ENCODE measurements at places on chromosomes 7 and 10.

DNA sequence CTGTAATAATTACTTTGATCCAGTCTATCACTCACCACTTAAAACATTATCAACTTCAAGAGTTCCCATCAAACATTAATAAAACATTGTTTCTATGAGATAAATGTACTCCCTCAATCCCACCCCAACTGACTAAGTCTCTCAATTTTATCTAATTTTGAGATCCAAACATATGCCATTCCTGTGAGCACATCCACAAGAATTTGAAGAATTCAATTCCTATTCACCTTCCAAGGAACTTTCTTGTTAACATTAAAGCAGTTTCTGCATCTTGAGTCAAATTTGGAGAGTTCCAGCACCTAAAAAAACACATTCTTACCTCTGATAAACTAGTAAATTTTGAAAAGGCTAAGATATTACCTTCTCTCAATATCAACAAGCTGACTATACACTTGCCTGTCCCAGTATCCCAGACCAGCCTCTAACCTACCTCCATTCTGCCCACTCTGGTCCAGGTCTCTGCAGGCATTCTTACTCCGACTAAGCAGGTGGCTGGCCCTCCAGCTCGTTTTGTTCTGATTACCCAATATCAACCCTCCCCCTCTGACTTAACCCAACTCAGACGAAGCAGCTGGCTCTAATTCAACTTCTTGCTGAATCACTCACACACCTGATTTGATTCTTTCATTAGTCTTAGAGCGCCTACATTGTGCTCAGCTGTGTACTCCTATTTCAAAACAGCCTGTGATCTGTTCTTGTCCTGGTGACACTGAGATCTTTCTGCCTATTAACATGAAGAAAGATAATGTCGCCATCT, 275.2 kb downstream of the IPMK start:
- DNase-seq: no peak

- DNase-seq: no peak
Observed at GRCh38 chr10:63114031-63114814, 18.9 kb upstream of the NRBF2 start.

DNA sequence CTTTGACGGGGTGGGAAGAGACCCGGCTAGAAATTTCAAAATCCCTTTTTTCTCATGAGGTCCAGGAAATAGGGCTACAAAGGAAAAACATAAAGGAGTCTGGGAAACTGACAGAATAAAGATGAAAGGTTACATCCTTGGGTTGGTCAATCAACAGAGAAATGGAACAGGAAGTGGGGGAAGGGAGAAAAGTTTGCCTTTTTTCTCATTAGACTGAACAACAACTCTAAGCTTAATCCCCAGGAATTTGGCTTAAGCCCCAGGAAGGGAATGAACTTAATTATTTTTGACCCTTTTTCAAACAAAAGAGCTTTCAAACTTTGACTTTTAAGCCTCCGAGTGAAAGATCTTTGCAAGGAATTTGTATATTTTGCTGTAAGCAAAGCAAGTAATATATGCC, 32.7 kb downstream of the LGI1 start:
- DNase-seq: no peak

DNA sequence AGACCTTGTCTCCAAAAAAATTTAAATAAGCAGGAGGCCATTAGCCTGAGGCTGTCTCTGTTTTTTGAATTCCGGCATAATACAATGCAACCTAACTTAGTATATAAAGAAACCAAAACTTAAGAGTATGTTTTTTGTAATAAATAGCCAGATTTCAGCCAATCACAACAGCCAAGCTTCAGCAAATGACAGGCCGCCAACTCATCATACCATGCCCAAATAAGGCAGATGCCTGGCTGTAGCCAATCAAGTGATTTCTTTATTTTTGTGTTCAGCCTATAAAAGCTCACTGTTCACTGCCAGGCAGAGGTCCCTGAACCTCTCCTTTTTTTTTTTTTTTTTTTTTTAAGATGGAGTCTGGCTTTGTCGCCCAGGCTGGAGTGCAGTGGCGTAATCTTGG, 12.7 kb upstream of the PURB start:
- no peak for DNase-seq

- peak; percentile 37 for DNase-seq
Observed at GRCh38 chr7:135925210-135925609, 51.9 kb downstream of the MTPN start.

- DNase-seq: no peak
Observed at GRCh38 chr7:28754027-28754426, 204.1 kb downstream of the TRIL start.

- DNase-seq: no peak
Observed at GRCh38 chr7:1021366-1021765, 23.0 kb upstream of the GPR146 start.

- no peak for DNase-seq
Observed at GRCh38 chr7:126799541-126799940, 453.2 kb downstream of the GRM8 start.

DNA sequence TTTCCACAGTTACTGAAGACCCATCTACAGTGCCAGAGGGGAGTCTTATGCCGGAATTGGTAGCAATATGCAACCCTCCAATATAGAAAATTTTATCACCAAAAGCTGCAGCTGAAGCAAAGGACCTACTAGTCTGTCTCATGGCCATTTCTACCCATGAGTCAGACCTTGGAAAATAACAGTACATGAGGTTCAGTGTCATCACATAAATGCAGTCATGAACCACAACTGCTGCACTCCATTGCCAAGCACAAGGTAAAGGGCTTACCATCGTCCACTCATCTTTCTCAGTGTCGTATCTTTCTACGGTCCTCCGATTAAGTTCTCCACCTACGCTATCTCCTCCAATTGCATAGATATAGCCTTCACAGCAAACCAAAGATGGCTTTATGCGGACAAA, 21.8 kb downstream of the KBTBD2 start:
- DNase-seq: no peak

GRCh38 chr10:21314906-21315644, 210.4 kb downstream of the SKIDA1 start:
- DNase-seq: no peak

DNA sequence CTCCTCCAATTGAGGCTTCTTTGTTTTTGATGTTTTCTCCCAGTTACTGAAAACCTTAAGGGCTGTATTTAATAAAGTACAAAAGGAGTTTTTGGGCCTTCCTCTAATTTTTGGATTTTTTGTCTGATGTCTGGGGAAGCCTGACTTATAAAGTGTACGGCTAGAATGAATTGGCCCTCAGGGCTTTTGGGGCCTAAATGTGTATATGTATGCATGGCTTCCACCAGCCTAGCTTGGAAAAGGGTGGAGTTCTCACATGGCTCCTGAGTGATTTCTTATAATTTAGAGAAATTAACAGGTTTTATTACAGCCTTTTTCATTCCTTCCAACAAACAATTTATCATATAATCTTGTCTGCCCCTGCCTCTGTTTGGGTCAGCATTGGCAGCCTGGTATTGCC, 10.4 kb upstream of the TBATA start:
- no peak for DNase-seq

- DNase-seq: no peak
Observed at GRCh38 chr10:119495021-119495505, 47.5 kb downstream of the RGS10 start.

DNA sequence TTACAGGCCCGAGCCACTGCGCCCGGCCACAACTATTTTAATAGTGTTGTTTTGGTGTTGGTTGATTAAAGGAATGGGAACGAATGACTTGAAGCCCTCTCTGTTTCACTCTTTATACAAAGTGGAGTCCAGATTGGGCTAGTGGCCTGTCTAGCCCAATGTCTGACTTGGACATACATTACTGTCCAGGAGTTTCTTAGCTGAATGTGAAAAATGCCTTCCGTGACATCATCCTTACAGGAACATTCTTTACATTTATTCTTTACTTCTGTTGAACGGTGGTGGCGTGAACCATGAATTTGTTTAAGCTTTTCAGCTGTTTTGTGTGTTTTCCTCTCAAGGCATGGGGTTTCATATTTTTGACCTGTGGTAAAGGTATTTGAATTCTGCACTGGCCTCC, 67.9 kb downstream of the DAGLB start:
- no peak for DNase-seq

GRCh38 chr7:63093481-63093880, 905.2 kb upstream of the ZNF722 start:
- no peak for DNase-seq

DNA sequence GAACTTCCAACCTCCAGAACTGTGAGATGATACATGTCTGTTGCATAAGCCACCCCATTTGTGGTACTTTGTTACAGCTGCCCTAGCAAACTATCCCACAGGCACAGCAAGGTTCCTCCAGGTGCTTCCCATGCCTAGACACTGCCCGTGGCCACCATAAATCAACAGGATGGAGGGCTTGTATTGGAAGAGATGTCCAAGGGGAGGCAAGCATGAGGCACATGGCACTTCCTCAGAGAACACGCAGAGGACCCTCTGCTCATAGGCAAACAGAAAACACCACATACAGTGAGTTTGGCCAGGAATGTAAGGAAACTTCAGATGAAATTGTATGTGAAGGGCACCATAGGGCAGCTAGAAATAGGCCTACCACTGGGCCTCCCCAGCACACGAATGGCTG, 291.1 kb downstream of the GRID1 start:
- no peak for DNase-seq

GRCh38 chr7:123749537-123749857, 694 bp upstream of the WASL start:
- DNase-seq: peak; percentile 84

DNA sequence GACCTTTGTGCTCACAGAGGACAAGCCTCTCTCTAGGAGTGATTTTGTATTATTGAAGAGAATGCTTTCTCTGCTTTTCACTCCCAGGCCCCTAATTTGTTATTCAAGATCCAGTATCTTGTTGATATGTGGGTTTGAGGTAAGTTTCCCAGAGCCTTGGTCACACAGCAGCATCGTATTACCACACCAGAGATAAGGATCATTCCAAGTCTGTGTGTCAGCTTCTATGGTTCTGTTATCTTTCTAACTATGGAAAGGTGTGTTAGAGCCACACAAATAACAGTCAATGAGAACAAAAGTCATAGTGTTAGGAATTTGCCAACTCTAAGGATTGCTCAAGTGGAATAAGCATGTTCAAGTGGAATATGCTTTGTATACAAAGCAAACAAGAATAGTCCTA, 1208.3 kb downstream of the GATA3 start:
- no peak for DNase-seq

- DNase-seq: peak; percentile 3
Observed at GRCh38 chr7:18508443-18509427, 13.2 kb downstream of the HDAC9 start.

- DNase-seq: peak; percentile 72
Observed at GRCh38 chr7:151520419-151521261, 945 bp upstream of the RHEB start.

DNA sequence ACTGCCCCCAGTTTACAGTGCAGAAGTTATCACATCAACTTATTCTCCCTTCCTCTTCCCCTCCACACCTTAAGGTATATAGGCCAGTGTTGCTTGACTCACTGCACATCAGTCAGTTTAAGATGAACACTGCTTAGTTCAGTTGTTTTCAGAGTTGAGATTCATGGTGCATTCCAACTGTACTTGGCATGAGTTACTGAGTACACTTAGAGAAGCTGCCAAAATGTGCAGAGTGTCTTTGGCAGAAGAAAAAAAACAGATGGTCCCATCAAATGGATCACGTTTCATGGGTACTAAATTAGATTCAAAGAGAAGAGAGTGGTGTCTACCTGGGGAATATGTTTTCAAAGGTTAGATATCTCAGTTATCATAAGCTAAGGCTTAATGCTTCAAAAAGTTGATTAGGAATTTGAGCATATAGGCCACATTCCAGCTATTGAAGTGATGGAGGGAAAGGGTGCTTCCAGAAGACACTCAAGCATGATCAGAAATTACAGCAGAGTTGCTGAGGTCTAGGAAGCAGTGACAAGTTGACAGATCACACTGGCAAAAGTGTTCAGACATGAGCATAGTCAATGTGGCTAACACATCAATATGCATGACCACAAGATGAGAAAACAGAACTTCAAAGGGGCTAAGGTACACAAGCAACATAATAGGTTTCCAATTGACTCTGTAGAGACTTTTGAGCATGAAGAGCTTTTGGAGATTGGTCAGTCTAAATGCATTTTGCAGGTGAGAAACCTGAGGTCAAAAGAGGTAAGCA, 579.2 kb upstream of the CELF2 start:
- no peak for DNase-seq

- no peak for DNase-seq
Observed at GRCh38 chr10:74890460-74890859, 64.1 kb downstream of the KAT6B start.

DNA sequence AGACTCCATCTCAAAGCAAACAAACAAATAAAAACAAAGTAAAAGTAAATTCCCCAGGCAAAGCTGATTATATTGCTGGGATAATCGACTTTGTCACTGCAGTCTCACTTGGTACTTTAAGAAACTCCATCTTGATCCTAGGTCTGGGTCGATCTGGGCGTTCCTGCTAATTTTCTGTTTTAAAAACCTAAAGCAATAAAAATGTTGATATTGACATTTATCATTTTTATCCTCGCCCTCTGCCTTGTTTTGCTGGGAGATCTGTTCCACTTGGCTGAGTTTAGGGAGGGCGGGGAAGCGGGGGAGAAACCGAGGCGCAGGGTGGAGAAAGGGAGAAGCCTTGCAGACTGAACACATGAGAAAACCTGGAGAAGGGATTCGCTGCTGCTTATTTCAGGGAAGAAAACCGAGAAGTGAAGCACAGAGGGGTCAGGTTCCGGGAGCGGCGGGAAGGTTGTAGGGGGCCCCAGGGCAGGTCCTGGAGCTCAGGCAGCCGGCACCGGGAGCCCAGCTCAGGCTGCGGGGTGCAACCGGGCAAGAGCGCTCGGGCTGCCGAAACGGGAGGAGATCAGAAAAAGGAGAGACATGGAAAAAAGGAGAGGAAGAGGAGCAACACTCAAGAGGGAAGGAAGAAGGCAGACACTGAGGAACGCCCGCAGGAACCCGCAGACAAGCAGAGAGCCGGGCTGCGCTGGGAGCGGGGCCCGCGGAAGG, 27.3 kb upstream of the KMT2C start:
- DNase-seq: peak; percentile 34

GRCh38 chr7:133888061-133888930, 238.8 kb upstream of the LRGUK start:
- no peak for DNase-seq

DNA sequence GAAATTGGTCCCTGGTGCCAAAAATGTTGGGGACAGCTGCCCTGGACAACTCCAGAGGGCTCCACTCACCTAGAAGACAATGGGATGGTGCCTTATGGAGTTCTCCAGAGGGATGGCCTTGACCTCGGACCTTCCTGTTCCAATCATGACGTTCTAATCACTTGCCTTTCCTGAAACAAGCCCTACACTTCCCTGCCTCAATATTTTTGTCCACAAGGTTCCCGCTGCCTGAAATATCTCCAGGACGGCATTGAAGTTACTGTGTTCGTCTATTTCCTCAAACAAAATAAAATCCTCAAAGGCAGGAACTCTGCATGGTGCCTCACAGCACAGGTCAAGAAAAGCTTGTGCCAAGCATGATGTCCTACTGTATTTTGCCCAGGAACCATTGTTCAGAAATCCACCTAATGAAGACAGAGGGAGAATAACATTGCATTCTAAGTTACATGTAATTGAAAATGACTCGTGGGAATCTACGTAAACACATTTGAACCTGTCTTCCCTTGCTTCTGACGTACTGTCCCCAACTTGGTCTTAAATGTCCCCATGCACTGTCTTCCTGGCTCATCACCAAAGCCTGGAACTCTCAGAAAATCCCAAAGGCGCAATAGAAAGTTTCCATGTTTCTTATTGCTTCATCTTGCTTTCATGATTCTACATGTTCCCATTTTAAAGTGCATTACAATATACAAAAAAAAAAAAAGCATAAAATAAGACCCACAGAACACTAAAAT, 342.3 kb upstream of the NRP1 start:
- DNase-seq: no peak
